ENCODE measurements at places on chromosomes 11 and 22.

- DNase-seq, result no peak
These were observed 1.4 kb downstream of the LRRC74B start for GRCh38 chr22:21047035-21047661.

GRCh38 chr11:43923406-43924111 lies 18.9 kb upstream of the C11orf96 start:
- DNase-seq, result no peak

DNA sequence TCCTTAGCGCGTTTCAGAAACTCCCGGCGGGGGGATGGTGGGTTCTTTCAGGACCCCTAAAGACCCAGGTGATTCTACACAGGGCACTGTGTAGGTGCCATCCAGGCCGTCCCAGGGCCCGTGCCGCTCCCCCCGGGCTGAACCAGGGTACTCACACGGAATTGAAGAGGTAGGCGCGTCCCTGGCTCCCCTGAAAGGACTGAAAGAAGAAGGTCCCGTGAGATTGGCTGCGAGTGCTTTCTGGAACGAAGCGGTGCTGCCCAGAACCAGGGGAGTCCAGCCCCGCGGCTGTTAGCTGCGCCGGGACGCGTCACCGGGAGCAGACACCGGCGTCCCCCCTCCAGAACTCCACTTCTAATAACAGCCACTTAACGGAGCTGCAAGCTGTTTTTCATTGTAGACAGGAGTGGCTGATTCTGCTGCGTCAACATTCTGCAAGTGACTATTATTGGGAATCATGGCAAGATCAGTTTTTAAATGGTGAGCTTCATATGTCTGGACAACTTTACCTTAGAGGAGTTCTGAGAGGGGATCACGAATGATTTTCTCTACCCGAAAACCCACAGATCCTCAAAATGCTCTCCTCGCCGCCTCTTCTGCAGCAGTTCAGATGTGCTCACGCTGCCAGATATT lies 31.8 kb downstream of the YPEL1 start:
- DNase-seq, result no peak

GRCh38 chr11:130779267-130779666 lies 137.0 kb downstream of the SNX19 start:
- DNase-seq, result no peak

DNA sequence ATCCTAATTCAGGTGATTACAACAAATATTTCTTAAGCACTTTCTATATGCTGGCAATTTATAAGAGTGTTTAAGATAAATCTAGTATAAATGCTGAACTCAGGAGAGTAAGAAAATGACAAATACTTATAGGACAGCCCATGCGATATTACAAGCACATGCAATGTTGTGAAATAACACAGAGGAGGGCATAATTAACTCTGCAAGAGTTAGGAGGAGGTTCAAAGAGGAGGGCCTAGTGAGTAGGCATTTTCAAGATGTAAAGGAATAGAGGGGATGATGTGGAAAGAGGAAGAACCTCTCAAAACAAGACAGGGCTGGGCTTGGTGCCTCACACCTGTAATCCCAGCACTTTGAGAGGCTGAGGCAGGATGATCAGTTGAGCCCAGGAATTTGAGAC lies 37.1 kb upstream of the IL17RA start:
- no peak for DNase-seq

DNA sequence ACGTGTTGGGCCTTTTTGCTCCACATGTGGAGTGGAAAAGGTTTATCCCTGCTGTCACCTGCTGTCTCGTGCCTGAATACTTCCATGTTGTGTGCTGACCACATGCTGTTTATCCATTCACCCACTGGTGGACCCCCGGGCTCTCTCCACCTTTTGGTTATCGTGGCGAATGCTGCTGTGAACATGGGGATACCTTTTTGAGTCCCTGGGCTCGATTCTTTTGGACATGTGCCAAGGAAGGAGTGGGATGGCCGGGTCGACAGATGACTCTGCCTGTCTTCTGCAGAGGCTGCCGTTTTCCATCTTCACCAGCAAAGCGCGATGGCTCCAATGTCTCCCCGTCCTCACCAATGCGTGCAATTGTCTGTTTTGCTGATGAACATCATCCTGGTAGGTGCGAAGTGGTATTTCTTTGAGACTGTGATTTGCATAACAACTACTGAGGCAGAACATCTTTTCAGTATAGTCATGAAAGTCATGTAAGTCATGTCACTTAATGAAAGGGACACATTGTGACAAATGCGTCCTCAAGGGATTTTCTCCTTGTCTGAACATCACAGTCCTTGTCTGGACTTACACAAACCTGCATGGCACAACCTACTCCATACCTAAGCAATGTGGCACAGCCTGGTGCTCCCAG lies 758.7 kb downstream of the BRD1 start:
- no peak for DNase-seq

DNA sequence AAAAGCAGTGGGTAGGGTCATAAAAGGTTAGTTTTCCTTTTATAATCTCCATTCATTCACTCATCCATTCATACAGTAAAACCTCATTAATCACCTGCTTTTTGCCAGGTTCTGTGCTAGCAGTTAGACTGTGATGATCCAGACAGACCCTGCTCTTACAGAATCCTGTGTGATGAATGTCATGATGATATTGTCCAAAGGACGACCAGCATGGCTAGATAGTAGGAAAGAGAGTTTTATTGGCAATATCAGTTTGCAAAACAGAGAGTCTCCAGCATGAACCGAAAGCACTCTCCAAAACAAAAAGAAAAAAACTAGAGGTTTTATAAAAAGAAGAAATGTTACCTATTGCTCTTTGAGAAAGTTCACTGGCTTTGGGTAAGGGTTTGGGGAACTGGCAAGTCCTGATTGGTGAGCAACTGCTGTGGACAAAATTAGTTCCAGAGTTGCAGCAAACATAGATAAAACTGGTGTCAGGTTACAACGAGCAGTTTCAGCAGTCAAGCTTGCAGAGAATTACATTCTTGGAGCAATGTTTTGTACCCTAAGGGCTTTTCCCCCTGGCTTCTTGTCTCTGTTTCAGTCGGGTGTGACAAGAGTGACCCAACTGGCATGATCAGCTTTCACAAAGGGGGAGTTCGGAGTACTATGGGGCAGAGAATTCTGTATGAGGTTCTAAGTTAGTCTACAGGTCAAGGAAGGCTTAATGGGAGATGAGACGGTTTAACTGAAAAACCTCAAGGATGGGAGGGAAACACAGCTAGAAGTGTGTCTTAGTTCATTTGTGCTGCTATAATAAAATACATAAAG lies 58.3 kb downstream of the HSD17B12 start:
- DNase-seq, result no peak

- DNase-seq, result no peak
These were observed 35.4 kb downstream of the NFAM1 start for GRCh38 chr22:42396621-42397331.

DNA sequence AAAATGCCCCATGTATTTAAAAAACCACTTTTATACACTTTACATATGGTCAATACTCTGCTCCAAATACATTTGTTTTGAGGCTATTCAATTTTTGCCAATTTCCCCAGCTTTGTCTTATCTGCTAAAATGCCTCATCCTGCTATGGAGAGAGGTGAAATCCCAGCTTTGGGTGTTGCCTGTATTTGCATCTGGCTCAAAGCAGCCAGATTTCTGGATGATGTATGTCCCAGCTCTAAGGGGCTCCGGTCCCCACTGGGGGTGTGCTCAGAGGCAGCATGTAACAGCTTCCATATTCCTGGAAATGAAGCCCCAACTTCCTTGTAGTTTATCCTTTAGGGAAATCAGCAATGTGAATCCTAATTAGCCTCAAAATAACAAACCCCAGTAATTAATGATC lies 59.5 kb downstream of the WT1 start:
- no peak for DNase-seq

DNA sequence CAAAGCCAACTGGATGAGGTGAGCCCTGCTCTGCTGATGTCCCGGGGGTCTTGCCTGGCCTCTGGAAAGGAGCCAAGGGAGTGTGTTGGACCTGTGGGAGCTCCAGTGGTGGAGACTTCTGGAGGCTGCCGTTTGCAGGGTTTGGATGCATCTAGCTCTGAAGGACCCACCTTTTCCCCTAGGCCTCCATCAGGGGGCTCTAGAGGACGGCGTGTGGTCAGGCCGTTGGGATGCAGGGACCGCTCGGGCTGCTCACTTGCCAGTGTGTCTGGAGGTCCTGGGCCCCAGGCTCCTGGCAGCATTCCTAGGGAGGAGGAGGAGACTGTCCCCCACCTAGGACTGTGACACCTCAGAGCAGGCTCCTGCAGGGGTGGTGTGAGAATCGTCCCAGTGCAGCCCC lies 58.3 kb downstream of the PRDM11 start:
- DNase-seq, result no peak

DNA sequence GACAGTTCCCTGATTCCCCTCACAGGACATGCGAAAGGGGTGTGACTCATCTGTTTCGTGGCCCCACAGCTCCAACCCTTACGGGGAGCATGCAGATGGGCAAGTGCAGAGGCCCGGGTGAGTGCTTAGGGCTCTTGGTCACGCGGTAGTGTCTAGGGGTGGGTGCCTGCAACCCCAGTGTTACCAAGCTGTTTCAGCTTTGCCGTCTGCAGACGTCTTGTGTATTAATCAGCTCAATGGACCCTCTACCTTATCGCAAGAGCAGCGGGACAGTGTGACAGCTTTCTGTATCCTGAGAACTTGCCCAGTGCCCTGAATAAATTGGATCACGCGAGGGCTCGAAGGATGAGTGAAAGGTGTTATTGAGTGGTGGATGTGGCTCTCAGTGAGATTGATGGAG lies 816.4 kb upstream of the ANO3 start:
- no peak for DNase-seq

DNA sequence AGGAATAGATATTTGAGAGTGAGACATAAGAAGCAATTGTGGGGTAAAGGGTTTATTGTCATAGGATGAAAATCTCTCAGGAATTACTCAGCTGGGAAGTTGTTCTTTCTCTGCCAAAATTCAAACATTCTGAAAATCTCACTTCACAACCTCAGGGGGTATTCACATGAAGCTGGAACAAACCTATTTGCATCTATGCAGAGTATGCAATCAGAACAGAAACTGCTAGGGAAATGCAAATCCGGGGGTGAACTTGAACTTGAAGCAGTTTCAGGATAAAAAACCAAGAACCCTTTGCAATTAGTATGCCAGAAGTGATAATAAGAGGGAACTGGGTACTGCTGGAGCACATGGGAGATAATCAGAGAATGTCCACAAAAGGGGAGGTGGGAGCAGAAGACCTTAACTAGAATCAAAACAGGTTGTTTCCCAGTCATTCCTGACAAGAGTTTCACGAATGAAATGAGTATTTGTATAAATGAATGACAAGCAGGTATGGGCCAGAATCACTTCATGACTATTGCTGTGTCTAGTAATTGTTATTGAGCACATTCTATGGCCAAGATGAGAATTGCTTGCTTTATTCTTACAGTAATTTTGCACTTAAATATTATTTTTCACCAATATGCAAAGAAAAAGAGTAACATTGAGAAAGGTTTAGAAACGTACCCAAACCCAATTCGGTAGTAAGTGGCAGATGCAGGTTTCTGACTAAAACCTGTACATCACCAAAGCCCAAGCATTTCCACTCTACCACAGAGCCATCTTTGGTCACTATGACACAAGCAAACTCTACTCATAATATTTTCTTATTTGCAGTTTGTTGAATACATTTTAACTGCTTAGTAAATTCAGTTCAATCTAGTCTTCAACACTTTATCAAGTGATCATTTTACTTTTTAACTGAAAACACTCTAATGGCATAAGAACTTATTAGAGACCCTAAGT lies 61.8 kb upstream of the UBASH3B start:
- DNase-seq, result no peak

DNA sequence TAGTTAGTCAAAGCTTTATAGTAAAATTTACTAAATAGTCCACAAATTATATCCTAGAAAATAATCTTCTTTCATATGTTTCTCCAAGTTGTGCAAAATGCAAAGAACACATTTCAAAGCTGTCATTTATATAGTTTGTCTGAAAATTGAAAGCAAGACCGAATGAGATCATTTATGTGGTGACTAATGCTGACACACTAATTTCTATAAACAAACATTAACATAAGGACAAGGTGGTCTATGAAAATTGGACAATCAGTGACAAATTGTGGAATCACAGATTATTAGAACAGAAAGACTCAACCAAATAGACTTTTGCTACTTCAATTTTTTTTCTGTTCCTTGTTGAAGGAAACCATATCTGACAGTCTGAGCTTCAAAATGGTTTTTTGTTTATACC lies 1056.1 kb downstream of the LRRC4C start:
- DNase-seq, result no peak

- no peak for DNase-seq
These were observed 2.3 kb upstream of the CCDC88B start for GRCh38 chr11:64337538-64338249.

GRCh38 chr11:107619926-107620325 lies 29.0 kb downstream of the ELMOD1 start:
- DNase-seq, result no peak

GRCh38 chr11:93504110-93505095 lies 38.8 kb downstream of the SMCO4 start:
- no peak for DNase-seq

GRCh38 chr11:83475760-83476159 lies 189.6 kb upstream of the CCDC90B start:
- no peak for DNase-seq

DNA sequence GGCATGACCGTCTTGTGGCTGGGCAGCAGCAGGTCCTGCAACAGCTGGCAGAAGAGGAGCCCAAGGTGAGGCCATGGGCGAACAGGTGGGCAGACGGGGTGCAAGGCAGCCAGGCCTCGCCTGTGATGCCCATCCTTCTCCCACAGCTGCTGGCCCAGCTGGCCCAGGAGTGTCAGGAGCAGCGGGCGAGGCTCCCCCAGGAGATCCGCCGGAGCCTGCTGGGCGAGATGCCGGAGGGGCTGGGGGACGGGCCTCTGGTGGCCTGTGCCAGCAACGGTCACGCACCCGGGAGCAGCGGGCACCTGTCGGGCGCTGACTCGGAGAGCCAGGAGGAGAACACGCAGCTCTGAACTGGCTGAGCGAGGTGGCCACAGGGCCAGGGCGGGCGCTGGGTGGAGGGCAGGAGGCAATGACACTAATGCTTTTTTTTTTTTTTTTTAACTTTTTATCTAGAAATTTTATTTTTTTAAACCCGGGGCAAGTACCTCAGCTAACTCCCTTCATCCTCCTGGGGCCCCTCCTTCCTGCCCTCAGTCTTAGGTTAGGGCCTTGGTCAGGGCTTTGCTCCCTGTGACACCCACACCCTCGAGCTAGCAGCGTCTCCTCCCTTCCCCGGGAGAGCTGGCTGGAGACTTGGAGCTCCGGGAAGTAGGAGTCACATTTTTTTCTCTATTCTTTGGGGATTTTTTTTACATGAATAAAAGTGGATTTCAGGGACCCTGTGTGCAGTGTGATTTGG lies 16.0 kb downstream of the PLCB3 start:
- DNase-seq, result no peak

- no peak for DNase-seq
These were observed 917 bp downstream of the RPS6KA4 start for GRCh38 chr11:64359712-64360445.

- no peak for DNase-seq
These were observed 133.3 kb upstream of the TTC12 start for GRCh38 chr11:113181094-113181493.

GRCh38 chr11:100778166-100778785 lies 91.2 kb downstream of the ARHGAP42 start:
- no peak for DNase-seq

GRCh38 chr11:113274713-113275582 lies 39.4 kb upstream of the TTC12 start:
- DNase-seq, result no peak
